ENCODE measurements at places on chromosomes 11 and 22.

GRCh38 chr11:126538071-126538470 lies 182.6 kb downstream of the ST3GAL4 start:
- DNase-seq = no peak

DNA sequence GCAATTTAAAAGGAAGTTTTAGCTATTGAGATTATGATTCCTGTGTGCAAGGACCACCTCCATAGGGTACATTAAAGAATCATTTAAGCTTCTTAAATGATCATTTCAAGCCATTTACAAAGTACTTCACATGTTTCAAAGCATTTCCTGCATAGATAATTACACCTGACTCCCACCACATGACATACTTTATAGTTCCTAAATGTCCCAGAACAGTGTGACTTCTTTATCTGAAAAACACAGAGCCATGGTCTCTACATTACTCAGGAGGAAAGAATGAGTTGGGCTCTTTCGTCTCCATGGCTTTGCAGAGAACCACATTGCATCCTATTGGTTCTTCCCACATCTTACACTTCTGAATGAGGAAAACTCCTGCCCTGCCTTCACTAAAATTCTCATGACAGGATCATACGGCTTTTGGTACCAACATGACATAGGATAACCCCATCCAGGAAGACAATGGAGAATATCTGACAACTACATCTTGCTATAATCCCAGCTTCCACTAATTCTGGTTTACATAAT lies 88.6 kb downstream of the ETS1 start:
- DNase-seq = no peak

GRCh38 chr11:80621871-80622270 lies 1181.0 kb upstream of the TENM4 start:
- no peak for DNase-seq

DNA sequence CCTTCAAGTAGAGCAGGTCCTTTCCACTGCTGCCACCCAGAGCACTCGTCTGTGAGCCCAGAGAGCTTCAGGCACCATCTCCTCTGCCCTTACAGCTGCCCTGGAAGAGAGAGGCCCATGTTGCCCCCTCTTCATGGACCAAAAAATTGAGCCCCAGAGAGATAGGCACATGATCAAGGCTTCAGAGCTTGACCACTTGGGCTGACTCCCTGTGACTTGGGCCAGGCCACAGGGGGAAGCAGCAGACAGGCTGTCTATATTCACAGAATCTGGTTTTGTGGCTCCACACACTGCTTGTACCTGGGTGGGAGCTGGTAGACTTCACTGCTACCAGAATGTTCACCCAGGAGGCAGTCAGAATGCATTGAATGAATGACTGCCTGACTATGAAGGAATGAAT lies 58.2 kb downstream of the SMIM38 start:
- no peak for DNase-seq

- DNase-seq = no peak
Observed at GRCh38 chr11:111447112-111447471, 65.1 kb downstream of the BTG4 start.

GRCh38 chr22:26573026-26573662 lies 16.8 kb downstream of the TPST2 start:
- DNase-seq = peak; percentile 65

GRCh38 chr11:130518164-130518680 lies 69.8 kb downstream of the ADAMTS15 start:
- DNase-seq = no peak

GRCh38 chr11:11078344-11079086 lies 220.7 kb upstream of the ZBED5 start:
- DNase-seq = no peak

DNA sequence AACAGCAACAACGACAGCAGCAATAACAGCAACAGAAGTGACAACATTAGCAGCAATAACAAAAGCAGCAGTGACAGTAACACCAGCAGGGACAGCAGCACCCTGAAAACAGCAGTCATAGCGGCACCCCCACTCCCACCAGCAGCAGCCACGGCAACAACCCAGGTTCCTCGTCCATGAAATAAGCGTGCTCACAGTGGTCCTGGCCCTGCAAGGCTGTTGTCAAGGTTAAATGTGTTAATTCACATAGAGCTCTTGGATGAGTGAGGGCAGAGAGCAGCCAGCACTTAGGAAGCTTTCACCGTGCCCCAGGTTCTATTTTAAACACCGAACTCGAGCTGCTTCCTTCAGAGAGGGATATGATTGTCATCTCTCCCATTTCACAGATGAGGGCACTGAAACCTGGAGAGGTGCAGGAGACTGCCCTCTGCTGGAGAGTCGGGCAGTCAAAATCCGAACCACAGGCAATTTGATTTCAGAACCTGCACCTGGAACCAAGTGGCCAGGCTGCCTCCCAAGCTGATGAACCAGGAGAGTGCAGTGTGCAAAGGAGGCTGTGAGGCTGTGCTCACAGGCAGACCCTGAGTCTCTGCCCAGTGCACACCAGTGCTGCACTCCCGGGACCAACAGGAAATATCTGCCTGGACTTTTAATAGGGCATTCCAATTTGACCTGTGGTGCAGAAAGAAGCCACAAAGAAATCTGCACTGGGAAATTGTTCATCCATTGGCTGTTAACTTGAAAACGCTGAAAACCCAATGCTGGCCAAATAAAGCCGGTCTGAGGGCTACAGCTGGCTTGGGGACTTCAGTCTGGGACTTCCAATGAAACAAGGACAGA lies 22.9 kb upstream of the FGF3 start:
- no peak for DNase-seq

- DNase-seq = no peak
Observed at GRCh38 chr11:10505278-10506007, 35.5 kb downstream of the RNF141 start.

- no peak for DNase-seq
Observed at GRCh38 chr11:19209617-19210370, 8.0 kb upstream of the CSRP3 start.

- no peak for DNase-seq
Observed at GRCh38 chr11:75823946-75824345, 8.9 kb downstream of the UVRAG start.

GRCh38 chr22:34842630-34843029 lies 223.3 kb upstream of the ISX start:
- DNase-seq = no peak

- DNase-seq = no peak
Observed at GRCh38 chr11:13073119-13073981, 64.2 kb downstream of the RASSF10 start.

- no peak for DNase-seq
Observed at GRCh38 chr11:74312326-74312725, 886 bp upstream of the P4HA3 start.

DNA sequence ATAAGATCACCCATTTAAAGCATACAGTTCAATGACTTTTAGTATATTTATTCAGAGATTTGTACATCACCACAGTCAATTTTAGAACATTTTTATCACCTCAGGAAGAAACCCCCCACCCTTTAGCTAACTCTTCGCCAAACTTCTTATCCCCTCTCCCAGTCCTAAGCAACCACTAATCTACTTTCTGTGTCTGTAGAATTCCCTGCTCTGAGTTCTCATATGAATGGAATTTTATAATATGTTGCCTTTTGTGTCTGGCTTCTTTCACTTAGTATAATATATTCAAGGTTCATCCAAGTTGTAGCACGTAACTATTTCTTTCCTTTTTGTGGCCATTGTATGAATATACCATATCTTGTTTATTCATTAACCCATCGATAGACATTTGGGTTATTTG lies 3.6 kb downstream of the ANKRD13D start:
- DNase-seq = no peak

- DNase-seq = peak; percentile 14
Observed at GRCh38 chr11:88066090-88066489, 109.2 kb downstream of the RAB38 start.

GRCh38 chr22:19687561-19688300 lies 26.6 kb upstream of the SEPTIN5 start:
- no peak for DNase-seq

- no peak for DNase-seq
Observed at GRCh38 chr11:119854521-119854920, 125.5 kb upstream of the NECTIN1 start.

All from urinary bladder (tissue), 4 donors.